Nasal cavity respiratory epithelium epithelial cell of viscerocranial mucosa (primary cell): ENCODE measurements at places on chromosomes 4 and X. TPM values are rescaled to one million over a fixed set of nuclear protein-coding genes. Genes with fewer than 3 reads are reported as not detected.

The USP17L22 gene
- not detected in 2 replicates for total RNA-seq

The FRAS1 gene
- 19.8 and 30.4 TPM in 2 replicates for total RNA-seq

The FAM114A1 gene
- total RNA-seq, result 28.0 and 73.3 TPM in 2 replicates

The TLR2 gene
- 2.1 and 35.6 TPM in 2 replicates for total RNA-seq

The EVC gene
- total RNA-seq, result 12.3 and 52.8 TPM in 2 replicates

The PNMA6F gene
- not detected in 2 replicates for total RNA-seq
